CD4-positive, alpha-beta T cell (primary cell): ENCODE measurements at places on chromosomes 1 and 21. TPM values are rescaled to one million over a fixed set of nuclear protein-coding genes. Genes with fewer than 3 reads are reported as not detected.

TSTD1 gene
- total RNA-seq: 40.3 TPM

S100A1 gene
- not detected for total RNA-seq

AMPD1 gene
- total RNA-seq: not detected

DNA sequence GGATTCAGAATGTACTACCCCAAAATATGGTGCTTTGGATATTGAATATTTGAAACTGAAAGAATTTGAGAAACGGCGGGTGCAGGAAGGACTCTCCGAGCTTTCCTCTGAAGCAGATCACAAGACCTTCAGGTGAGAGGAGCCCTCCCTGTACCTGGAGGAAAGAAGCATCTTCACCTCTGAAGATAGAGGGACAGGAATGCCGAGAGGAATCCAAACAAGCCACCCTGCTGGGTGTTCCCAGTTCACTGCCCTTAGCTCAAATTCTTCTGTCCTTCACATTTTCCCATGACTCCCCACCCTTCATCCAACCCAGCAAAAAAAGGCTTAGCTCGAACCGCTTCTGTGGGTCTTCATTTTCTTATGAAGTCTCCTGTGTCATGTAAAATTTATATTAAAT, 18.2 kb upstream of the PADI2 start:
- H3K27ac ChIP-seq: no peak overlapping the region
- H3K36me3 ChIP-seq: no peaks in the 10 kb centered on the region
- H3K27me3 ChIP-seq: no peaks in the 10 kb centered on the region
- no peak for DNase-seq
- no peaks in the 10 kb centered on the region for H3K4me1 ChIP-seq
- H3K4me3 ChIP-seq: no peak overlapping the region

DNA sequence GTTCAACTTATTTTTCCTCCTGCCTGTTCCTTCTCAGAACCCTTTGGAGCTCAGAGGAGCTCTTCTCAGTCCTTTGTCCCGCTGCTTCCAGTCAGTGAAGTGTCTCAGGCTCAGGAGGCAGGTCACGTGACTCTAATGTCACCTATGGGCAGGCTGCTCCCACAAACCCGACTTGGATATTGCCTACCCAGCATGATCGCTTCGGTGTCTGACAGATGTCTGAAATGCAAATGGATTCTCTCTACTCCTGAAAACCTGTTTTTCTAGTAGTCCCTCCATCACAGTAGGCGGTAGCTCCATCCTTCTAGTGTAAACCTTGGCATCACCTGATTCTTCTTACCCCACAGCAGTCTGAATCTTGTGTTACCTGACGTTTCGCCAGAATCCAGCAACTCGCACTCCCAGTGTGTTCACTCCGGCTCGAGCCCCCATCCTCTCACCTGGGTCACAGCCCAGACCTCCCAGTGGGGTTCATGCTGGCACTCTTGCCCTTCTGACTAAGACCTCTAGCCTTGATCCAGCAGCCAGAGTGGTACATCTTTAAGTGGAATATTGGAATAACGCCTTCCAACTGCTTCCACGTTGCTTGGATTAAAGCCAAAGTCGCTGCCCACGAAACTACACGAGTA, 5.4 kb downstream of the PADI6 start:
- no peak overlapping the region for H3K4me3 ChIP-seq
- DNase-seq: no peak
- no peaks in the 10 kb centered on the region for H3K36me3 ChIP-seq

- peak overlapping the region; percentile 85 for H3K27ac ChIP-seq
- peaks cover 27% of the 10 kb centered on the region for H3K36me3 ChIP-seq
- H3K4me3 ChIP-seq: peak overlapping the region; percentile 66
- no peaks in the 10 kb centered on the region for H3K27me3 ChIP-seq
Observed at GRCh38 chr1:161200992-161201835, 953 bp upstream of the NDUFS2 start.

- H3K4me1 ChIP-seq: peaks cover 7% of the 10 kb centered on the region
Observed at GRCh38 chr21:46152927-46153246, 2.5 kb downstream of the FTCD start.

- no peaks in the 10 kb centered on the region for H3K27me3 ChIP-seq
- no peak overlapping the region for H3K4me3 ChIP-seq
- H3K27ac ChIP-seq: no peak overlapping the region
- no peaks in the 10 kb centered on the region for H3K4me1 ChIP-seq
Observed at GRCh38 chr1:110455151-110455550, 4.2 kb downstream of the PROK1 start.

GRCh38 chr1:74713849-74714248, 19.0 kb downstream of the CRYZ start:
- H3K27ac ChIP-seq: no peak overlapping the region
- no peaks in the 10 kb centered on the region for H3K4me1 ChIP-seq
- H3K4me3 ChIP-seq: no peak overlapping the region
- H3K36me3 ChIP-seq: peaks cover 83% of the 10 kb centered on the region
- no peak for DNase-seq

GRCh38 chr21:34670962-34671348, 2.2 kb downstream of the CLIC6 start:
- H3K4me3 ChIP-seq: peak overlapping the region; percentile 12
- no peak for DNase-seq
- no peak overlapping the region for H3K27ac ChIP-seq
- H3K27me3 ChIP-seq: peaks cover 64% of the 10 kb centered on the region

DNA sequence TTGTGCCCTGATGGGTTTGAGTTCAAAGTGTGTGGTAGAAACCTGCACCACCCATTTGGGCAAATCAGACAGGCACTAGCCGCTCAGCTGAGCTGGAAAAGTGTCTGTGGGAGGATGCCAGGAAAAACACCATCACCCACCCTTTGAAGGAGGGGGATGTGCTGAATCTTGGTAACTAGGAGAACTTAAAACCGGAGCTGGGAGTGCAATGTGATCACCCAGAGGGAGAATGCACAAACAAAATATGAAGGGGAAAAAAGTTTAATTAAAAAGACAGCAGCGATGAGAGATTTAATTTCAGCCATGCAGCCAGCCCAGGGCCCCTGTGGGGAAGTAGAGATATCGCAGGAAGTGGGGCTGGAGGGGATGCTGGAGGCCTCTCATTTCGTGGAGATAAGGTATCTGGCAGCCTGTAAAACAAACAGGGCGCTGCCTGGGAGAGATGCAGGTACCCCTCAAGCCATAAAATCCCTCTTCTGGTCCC, 86.8 kb upstream of the BCAR3 start:
- H3K27ac ChIP-seq: no peak overlapping the region
- no peaks in the 10 kb centered on the region for H3K36me3 ChIP-seq

DNA sequence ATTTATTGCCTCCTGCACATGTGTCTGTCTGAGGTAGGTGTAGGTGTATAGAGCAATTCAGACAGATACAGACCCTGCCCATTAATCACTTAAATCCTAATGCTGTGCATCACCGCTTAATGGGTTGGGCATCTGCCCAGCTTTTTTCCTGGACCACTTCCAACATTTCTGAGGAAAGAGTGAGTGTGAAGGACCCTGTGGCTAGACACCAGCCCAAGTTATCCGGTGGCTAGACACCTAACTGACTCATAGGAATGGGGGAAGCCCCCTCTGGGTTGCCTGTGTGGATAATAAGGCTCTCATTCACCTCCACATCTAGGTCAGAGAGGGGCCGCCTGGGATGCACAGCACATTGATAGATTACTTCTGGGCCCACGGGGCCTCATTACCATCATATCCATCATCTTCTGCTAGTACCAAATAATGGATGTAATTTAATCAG, 121.1 kb upstream of the RAVER2 start:
- no peak overlapping the region for H3K27ac ChIP-seq
- DNase-seq: no peak
- H3K4me3 ChIP-seq: no peak overlapping the region
- no peaks in the 10 kb centered on the region for H3K27me3 ChIP-seq
- no peaks in the 10 kb centered on the region for H3K4me1 ChIP-seq

- no peak overlapping the region for H3K4me3 ChIP-seq
- H3K27me3 ChIP-seq: peaks cover 11% of the 10 kb centered on the region
- no peak for DNase-seq
- H3K27ac ChIP-seq: no peak overlapping the region
Observed at GRCh38 chr1:34946211-34946610, 16.8 kb upstream of the DLGAP3 start.

DNA sequence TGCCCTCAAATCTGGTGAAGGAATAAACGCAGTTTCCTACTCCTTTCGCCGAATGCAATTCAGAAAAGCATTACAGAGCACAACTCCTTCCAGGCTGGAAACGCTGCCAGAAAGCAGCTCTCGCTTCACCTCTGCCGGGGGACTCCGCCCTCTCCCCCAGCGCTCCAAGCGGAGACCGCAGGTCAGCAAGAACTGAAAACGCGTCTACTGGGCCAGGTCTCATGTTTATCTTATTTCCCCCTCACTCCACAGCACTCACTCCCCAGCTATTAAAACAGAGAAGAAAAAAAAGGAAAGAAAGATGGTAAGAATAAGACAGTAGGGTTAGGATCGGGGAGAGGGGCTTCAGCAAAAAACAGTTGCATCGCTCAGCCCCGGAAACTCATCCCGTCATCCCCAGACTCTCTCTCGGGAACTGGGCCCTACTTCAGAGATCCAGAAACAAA, 833 bp upstream of the RCOR3 start:
- H3K4me1 ChIP-seq: peaks cover 16% of the 10 kb centered on the region
- peaks cover 5% of the 10 kb centered on the region for H3K36me3 ChIP-seq
- H3K4me3 ChIP-seq: peak overlapping the region; percentile 89
- no peaks in the 10 kb centered on the region for H3K27me3 ChIP-seq
- DNase-seq: peak; percentile 45
- peak overlapping the region; percentile 42 for H3K27ac ChIP-seq

DNA sequence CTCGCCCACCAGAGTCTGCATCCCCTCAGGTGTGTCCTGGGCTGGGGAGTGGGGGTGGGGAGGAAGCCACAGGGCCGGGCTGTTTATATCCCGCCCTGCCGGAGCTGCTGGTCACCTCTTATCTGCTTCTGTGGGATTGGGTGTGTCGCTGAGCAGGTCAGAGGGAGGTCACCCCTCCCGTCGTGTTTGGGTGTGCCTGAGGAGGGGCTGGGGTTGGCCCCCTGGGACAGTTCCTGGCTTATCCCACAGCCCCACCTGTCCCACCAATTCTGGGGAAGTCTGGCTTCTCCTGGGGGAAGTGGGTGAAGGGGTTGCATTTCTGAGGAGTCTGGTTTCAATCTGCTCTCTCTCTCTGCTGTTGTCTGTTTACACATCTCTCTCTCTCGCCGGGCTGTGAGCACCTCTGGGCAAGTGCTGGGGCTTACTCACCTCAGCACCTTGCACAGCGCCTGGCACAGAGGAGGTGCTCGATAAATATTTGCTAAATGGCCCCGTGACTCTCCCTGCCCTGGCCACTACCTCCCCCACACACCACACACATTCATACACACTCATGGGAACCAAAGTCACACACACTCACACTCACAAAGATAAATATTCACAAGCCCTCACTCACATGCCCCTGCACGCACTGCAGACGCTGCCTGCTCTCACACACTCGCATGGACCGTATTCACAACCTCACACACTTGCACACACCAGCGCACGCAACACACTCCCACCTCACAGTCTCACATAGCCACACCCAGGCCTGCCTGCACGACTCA, 8.3 kb downstream of the ELF3 start:
- H3K4me3 ChIP-seq: no peak overlapping the region
- H3K27me3 ChIP-seq: no peaks in the 10 kb centered on the region
- DNase-seq: no peak
- no peak overlapping the region for H3K27ac ChIP-seq
- no peaks in the 10 kb centered on the region for H3K36me3 ChIP-seq
